ENCODE measurements at places on chromosomes 7 and 10.

- no peak for DNase-seq
Measured at GRCh38 chr7:106978425-106979420, 65.8 kb upstream of the PRKAR2B start.

- DNase-seq: no peak
Measured at GRCh38 chr10:130894471-130894870, 417.1 kb downstream of the TCERG1L start.

DNA sequence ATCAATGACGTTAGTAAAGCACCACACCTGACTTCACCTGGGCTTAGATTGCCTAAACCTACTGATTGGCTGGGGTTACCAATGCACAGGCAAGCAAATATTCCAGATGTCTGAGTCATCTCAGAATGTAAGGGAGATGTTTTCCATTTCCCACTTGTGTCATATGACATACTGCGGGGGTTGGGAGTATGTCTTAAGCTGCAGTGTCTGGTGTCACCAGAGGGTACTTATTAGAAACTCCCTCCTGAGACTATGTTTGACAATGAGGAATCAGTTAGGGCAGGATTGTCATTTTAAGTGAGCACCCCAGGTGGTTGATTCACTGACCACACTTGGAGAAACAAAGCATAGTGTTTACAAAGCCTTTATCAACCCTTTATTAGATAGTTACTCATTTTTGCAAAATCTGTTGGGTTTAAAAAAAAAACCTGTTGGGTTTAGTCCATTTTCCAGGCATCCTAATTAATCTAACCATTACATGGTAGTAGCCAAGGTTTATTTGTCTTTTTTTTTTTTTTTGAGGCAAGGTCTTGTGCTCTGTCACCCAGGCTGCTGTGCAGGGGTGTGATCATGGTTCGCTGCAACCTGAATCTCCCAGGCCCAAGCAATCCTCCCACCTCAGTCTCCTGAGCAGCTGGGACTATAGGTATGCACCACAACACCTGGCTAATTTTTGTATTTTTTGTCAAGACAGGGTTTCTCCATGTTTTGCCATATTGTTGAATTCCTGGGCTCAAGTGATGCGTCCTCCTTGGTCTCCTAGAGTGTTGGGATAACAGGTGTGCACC is 72.5 kb downstream of the CDK6 start:
- peak; percentile 43 for DNase-seq

- DNase-seq: no peak
Measured at GRCh38 chr7:134818613-134819345, 39.3 kb downstream of the CALD1 start.

GRCh38 chr7:70568674-70569334 is 563.1 kb upstream of the GALNT17 start:
- no peak for DNase-seq

DNA sequence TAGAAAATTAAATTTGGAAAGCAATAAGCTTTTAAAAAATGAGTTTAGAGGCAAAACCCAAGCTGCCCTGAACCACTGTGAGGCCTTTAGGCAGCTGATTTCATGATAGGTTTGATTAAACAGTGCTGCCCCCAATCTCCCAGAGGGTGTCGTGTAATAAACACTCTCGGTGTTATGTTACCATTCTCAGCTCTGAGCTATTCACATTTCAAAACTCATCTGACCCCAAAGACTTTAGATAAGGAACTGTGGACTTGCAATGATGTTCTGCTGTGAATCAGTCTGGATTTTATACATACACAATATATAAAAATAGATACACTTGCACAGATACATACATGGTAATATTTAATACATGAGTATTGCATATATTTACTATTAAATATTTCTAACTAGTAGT is 120.4 kb downstream of the MALRD1 start:
- DNase-seq: no peak

GRCh38 chr7:45670717-45671116 is 96.5 kb downstream of the ADCY1 start:
- DNase-seq: no peak

GRCh38 chr10:6173203-6173602 is 29.5 kb upstream of the PFKFB3 start:
- no peak for DNase-seq

- no peak for DNase-seq
Measured at GRCh38 chr10:51075873-51076229, 1.6 kb downstream of the PRKG1 start.

- no peak for DNase-seq
Measured at GRCh38 chr10:72283131-72283530, 9.4 kb downstream of the DDIT4 start.

DNA sequence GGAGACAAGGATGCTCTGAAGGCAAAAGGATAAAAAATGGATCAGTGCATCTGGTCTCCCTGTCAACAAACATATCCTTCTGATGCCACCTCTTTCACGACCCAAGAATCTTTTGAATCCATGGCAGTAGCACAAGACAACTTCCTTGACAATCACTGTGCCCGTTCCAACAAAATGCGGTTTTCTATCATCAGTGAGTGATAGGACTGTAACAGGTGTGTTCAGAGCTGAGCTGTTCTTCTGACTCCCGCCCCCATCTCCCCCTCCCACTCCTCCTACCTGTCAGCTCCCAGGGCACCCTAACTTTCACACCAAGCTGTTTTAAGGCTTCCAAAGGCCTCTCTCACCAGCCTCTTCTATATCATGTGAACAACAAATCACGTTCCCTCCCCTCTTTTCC is 74.8 kb downstream of the PARD3 start:
- no peak for DNase-seq

DNA sequence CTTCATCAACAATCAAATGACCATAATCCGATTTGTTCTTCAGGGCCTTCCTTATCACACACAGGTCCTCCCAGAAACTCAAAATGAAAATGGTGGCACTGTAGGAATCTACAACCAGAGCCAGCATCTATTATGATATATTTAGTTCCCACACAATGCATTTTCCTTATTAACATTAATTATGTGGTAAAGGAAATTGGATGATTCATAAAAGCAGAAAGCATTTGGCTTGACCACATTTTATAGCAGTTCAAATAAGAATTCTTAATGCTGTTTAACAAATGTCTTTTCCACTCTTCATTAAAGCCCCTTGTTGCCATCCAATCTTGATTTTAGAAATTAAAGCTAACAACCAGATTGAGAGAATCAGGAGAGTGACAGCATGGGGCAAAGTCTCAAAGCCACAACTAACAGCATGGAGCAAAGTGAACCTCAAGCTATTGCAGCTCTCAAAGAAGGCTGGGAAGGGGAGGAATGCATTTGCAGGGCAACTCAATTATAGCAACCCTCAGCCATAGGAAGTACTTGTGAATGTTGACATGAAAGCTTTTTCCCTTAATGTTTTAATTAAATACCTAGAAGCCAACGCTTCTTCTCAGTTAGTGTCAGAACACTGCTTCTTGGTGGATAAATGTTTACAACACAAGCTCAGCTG is 549.1 kb downstream of the NXPH1 start:
- DNase-seq: no peak

- no peak for DNase-seq
Measured at GRCh38 chr7:50594734-50595485, 29.7 kb upstream of the DDC start.

DNA sequence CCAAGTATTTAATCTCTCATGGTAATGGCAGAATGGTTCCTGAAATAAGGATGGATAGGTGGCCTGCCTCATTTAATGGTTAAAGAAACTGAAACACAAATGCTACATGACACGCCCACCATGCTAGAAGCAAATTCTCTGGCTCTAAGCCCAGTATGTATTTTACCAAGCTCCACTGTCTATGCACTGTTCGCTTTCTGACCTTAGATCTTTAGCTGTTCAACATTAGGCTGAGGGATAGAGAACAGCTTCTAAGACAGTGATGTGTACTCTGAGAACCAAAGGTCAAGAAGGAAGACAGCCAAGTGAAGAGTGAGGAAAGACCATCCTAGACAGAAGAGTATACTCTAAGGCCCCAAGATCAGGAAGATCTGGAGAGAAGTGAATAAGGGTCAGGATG is 26.6 kb downstream of the FAM3C start:
- no peak for DNase-seq

GRCh38 chr10:35643151-35644049 is 1.3 kb upstream of the FZD8 start:
- no peak for DNase-seq

GRCh38 chr7:158805937-158806336 is 23.4 kb downstream of the ESYT2 start:
- DNase-seq: no peak

- DNase-seq: no peak
Measured at GRCh38 chr10:666237-667012, 23.0 kb downstream of the DIP2C start.

- DNase-seq: no peak
Measured at GRCh38 chr10:4001811-4002210, 216.8 kb upstream of the KLF6 start.

GRCh38 chr7:86411814-86412213 is 231.9 kb upstream of the GRM3 start:
- DNase-seq: no peak

DNA sequence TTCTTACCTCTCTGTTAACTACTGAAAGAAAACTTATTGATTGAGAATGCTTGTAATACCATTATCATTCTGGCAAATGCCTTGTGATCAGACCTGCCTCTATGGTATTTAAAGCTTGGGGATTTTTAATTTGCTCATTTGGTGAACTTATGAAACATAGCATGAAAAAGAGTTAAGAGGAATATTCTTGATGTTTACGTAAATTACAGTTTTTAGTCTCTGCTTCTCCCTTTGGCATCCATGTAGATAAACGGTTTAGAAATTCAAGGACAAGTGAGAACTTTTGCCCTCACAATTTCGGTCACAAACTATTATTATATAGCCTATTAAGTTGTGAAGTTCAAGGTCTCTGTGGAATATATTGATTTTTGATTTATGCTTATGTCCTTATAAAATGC is 11.2 kb upstream of the CELF2 start:
- DNase-seq: no peak

DNA sequence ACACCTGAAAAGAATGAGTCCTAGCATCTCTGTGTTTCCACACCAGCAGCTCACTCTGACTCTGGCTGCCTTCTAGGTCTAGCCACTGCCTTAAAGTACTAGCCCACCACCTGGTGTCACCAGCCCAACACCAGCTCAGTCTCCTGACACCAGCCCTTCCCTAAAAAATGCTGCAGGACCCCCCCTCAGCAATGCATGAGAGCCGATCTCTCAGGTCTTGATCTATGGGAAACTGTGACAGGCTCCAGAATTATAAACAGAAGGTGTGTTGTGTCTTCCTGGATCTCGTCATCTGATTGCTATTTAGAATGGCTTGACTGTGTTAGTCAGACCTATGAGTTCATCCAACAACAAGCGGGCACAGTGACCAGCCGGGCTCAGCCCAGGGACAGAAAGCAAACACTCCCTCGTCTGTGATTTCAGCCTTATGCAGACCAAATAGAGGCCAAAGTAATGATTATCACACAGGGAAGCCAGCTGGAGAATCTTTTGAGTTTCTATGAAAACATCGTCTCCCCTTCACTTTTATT is 66.6 kb downstream of the CUBN start:
- DNase-seq: no peak

- no peak for DNase-seq
Measured at GRCh38 chr10:119095640-119096039, 8.3 kb upstream of the DENND10 start.

DNA sequence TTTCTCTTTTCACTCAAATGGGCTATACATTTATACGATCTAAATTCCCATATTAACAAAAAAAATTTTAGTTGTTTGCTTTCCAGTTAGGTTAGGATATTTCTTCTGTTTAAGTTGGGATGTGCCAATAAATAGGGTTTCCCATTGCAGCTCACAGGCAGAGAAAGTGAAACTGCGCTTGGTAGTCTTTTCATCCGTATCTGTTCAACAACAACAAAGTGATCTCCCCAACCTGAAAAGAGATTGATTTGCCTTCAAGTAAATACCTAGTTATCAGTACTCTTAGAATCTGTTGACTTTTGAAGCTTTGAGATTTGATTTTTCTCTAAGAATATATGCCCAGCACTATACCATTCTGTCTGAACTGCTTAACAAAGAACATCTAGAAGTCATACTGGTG is 143.4 kb downstream of the DYNC1I1 start:
- DNase-seq: no peak

DNA sequence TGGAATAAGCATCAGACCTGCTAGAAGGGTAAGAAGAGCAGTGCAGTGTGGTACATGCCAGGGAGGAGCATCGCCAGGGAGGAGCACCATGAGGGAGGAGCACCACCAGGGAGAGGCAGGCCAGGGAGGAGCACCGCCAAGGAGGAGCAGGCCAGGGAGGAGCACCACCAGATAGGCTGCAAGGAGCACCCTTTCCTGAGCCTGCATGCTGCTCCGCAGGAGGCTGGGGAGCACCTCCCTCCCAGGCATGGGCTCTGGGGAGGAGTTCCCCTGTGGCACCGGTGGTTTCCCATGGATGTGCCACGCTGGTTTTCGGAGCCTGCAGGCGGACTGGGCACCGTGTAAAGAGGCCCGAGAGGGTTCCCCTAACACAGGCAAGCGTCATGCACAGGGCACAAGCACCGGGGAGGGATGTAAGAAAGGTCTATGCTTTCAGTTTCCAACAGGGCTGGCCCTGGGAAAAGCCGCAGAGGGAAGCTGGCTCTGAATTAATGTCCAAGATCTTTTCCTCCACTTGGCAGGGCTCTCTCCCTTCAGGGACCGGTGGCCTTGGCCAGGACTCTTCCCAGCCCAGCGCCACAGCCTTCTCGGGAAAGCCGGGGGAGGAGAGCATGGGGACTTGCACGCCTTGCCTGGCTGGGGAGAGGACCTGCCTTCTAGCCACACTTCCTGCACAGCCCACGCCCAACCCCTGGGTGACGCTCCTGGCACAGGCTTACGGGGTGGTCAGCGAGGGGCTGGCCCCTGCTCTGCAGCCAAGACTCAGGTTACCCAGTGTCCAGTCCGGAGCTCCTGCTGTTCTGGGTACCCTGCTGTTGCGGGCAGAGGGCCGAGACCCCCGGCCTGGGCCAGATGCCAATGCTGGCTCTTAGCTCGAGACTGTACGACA is 11.5 kb upstream of the GPER1 start:
- no peak for DNase-seq

DNA sequence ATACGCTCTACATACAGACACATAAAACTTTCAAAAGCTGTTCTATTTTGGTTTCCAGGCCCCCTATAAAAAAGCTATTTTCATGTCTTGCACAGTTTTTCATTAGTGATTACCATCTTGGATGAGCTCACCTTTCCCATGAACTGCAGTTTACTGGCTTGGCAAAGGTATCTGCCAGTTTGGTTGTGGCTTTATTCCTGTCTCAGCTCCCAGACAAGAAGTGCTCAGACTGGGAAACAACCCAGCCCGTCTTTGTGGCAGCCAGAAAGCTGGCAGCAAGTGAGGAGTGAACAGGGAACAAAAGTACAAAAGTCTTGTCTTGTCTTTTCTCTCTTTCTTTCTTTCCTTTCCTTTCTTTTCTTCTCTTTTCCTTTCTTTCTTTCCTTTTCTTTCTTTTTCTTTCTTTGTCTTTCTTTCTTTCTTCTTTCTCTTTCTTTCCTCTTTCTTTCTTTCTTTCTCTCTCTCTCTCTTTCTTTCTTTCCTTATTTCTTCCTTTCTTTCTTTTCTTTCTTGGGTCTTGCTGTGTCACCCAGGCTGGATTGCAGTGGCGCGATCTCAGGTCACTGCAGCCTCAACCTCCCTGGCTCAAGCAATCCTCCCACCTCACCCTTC is 138.8 kb downstream of the CFAP58 start:
- DNase-seq: no peak

All from NCI-H2107 (cell line).